ENCODE measurements at places on chromosomes 1 and 21.
A peak's percentile ranks its signal among the peaks of the same experiment; 100 is the strongest.

- DNase-seq: no peak
These were observed 19.8 kb downstream of the MYOG start for GRCh38 chr1:203065986-203066385.

DNA sequence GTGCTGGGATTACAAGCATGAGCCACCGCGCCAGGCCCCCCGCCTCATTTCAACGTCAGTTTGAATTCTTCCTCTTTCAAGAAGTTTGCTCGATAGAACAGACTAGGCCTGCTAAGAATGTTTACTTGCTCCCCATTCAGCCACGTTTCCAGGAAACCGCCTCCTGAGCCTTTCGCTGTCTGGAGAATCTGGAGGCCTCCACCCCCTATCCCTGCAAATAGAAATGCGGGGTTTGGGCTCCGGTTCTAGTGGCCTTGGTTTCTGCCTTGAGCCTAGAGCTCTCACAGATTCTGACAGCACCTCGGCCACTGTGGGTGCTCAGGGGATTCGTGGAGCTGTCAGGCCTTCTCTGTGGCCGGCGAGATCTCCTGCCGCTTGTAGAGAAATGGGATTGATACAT, 84.3 kb downstream of the UBIAD1 start:
- DNase-seq: no peak

DNA sequence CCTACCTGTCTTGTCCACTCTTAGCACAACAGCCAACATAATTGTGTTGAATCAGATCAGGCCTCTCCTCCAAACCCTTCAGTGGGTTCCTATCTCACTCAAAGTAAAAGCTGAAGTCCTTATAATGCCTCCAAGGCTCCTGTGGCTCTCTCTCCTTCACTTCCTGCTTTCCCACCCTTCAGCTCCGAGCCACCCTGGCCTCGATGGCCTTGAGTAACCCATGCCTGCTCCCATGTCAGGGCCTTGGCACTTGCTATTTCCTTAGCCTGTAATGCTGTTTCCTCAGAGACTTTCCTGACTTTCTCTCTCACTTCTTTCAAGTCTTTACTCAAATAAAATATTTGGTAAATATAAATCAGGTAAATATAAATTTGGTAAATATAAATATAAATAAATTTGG, 8.1 kb upstream of the PLEKHM2 start:
- no peak for DNase-seq

- no peak for DNase-seq
These were observed 34.7 kb upstream of the SNX27 start for GRCh38 chr1:151577173-151577572.

DNA sequence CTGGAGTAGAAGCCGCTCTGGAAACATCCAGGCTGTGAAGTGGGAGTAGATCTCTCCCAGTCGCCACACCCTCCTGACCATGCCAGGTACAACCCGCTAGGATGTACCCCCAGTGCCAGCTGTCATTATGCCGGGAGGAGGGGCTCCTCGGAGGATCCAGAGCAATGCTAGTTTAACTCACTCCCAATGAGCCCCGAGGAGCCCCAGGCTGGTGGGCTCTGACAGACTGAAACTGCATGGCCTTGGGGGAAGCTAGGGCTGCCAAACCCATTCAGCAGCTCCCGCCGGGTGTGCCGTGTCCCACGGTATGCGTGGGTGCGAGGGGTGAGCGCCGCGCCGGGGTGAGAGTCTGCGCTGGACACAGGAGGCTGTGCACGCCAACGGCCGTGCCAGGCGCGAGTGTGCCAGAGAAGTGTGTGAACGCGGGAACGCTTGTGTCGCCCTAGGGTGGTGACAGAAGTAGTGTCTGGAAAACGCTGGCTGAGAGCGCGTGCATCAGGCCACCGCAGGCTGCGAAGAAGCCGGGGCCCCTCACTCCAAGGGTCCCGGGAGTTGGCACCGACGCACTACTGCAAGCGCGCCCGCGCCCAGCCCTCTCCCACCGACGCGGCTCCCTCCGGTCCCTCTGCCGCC, 177.1 kb upstream of the EDN2 start:
- no peak for DNase-seq

- DNase-seq: no peak
These were observed 4.7 kb upstream of the TFF1 start for GRCh38 chr21:42370894-42371654.

- DNase-seq: no peak
These were observed 134.5 kb upstream of the HNRNPU start for GRCh38 chr1:244998717-244999346.

GRCh38 chr1:207972337-207972736, 61.4 kb upstream of the CD34 start:
- DNase-seq: no peak

DNA sequence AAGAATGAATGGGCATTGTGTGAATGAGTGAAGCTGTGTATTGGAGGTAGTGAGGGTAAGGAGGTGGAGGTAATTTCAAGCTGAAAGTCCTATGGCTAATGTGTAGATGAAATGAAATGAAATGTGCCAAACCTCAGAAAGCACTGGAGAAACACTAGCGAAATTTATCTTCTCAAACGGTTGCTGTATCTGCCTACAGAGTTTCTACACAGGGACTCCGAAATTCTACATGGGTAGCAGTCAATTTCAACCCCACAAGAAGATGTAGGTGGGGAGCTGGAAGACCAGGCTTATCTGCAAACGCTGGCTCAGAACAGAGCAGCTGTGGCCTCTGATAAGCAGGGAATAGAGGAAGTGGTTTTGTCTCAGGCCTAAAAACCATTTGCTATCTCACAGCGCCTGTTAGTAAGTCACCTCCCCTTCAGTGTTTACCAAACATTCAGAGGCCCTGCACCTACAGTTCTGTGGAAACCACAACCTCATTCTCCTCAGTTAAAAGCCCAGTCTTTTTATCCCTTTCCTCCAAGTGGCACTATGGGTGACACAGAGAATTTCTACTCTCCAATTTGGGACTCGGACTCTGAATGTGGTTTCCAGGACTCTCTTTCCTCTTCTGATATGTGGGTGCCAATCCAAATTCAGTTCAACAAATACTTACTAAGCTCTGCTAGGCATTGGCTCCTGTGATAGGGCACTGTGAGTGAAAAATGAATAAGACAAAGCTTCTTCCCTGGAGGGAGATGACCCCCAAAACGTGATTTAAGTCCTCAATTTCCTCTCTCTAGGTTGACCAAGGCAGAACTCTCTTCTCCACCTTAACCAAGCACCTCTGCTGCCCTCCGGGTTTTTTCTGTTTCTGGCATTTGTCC, 17.2 kb upstream of the SLAMF6 start:
- peak; percentile 65 for DNase-seq

DNA sequence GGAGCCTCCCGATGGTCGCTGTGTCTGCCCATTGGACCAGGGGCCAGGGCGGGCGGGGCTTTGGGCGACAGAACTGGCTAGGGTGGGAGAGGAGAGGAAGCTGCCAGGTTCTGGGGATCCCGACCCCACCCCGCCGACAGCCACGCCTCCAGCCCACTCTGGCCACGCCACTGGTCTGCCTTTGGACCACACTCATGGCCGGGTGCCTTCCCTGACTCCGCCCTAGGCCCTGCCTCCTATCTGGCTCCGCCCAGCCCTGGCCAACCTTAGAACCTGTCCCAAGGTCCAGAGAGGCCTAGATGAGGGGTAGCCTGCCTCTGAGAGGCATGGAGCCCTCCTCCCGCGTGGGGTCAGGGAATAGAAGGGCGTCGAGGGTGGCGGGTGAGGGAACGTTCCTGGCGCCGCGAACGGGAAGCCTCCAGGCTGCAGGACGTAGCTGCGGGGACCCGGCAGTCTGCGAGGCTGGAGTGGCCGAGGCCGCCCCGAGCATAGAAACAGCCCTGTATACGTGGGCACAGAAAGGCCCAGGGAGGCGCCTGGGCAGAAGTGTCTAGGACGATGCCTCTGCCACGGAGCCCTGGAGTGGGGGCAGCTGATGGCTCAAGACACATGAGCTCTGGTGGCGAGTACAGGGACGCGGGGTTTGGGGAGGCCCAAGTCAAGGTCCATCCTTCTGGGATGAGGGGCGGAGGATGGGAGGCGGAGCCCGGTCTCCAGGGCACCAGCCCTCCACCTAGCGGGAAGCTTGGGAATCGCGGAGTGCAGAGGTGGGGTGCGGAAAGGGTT, 11.5 kb upstream of the COL16A1 start:
- peak; percentile 74 for DNase-seq

- DNase-seq: no peak
These were observed 115.4 kb upstream of the RAB4A start for GRCh38 chr1:229155472-229155871.

GRCh38 chr1:31529999-31530684, 46.2 kb upstream of the TINAGL1 start:
- DNase-seq: no peak

DNA sequence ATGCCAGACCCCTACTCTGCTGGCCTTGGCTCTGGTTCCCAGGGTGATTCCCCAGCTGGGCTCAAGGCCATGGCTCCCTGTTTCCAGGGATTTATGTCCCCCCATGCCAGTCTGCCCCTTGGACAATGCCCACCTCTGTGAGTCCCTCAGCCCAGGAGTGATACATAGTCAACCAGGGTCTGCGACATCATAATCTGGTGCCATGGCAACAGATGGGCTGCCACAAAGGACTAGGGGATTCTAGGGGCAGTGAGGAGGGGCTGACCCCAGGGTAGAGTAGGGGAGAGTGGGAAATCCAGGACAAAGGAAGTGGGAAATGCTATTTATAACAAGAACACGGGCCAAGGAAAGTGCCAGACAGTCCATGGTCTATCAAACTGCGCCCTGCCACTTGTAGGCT, 33.8 kb downstream of the LRP8 start:
- DNase-seq: no peak

- DNase-seq: no peak
These were observed 19.1 kb downstream of the NPPA start for GRCh38 chr1:11828511-11828910.

DNA sequence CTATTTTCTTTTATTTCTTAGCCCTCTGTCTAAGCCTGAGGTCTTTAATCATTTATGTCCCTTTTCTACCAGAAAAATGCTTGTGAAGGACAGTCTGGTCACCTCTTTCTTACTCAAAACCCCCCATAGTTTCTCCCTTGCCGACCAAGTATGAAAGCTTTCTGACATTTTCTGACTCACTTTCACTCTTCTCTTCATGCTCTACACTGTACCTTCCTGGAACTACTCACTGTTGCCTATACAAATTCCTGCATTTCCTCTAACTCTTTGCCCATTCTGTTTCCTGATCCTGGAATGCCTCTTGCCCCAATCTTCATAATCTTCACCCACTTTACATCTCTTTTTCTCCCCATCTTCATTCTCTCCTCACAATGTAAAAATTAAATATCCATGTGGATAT, 380.0 kb downstream of the HHIPL2 start:
- no peak for DNase-seq

GRCh38 chr1:86774305-86775295, 70.2 kb downstream of the SH3GLB1 start:
- peak; percentile 31 for DNase-seq

DNA sequence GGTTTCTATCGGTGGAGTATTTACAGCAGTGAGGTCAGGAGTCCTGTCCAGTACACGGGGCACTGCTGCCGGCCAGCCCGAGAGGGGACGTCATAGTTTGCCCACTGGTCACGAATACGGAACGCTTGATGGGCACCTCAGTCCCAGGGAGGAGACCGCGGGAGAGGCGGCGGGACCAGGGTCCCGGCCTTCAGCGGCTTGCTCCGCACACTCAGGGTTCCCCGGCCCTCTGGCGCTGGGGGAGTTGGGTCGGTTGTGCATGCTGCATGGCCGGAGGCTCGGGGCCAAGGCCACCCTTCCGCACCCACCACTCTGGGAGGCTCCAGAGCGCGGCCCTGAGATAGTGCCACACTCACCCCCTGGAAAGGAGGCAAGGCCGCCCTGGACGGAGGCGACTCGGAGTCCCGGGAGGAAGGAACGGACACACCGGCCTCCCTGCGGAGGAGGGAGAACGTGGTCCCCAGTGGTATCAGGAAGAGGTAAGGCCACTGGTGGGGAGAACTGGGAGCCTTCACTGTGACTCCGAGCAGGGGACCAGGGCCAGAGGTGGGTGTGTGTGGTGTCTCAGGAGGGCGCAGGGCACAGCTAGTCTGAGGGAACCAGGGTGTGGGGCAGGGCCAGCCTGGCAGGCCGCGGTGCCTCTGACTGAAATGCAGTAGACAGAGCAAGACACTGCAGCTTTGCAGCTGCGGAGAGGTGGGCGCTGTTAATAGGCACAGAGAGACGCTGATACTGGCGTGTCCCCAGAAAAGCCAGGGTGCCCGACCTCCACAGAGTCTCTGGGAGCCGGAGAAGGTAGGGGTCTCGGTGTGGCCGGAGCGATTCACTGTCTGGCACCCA, 28.6 kb upstream of the PRSS38 start:
- DNase-seq: no peak

GRCh38 chr1:244409701-244410100, 42.0 kb downstream of the ADSS2 start:
- DNase-seq: peak; percentile 38

GRCh38 chr1:218760601-218761570, 412.8 kb upstream of the LYPLAL1 start:
- DNase-seq: no peak

GRCh38 chr1:118483245-118484006, 298.4 kb upstream of the SPAG17 start:
- no peak for DNase-seq

DNA sequence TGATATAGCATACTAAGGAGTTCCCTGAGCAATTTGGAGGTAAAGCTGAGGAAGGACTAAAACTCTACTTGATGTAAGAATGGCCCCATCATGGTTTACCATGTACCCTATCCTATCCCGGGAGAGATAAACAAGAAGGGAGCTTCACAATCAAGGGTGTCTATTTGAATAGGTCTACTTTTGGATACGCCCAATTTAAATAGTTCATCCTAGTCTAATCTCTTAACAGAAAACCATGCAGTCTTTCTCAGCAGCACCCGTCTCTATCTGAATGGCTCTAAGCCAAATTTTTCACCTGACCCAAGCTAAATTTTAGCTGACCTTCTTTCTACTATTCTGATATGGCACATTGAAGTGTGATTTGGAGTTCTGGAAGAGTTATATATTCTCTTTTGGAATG, 122.0 kb downstream of the TNNI3K start:
- DNase-seq: no peak

- DNase-seq: no peak
These were observed 1.9 kb upstream of the GBP4 start for GRCh38 chr1:89200663-89201062.

DNA sequence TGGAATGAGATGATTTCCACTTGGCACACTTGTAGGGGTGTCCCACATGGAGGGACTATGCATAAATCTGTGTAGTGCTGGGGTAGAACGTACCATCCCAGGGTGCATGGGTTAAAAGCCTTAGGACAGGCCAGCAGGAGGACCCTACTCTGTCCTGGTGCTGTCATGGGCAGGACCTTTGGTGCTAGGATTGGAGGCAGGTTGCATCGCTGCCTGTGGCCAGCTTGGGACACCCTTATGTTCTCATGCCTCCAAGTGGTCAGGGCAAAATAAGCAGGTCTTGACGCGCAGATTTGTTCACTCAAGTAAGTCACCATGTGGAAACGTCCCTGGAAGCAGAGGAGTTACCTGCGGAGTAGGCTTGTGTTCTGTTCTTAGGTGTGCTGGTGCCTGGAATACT, 49.5 kb upstream of the RAB3GAP2 start:
- DNase-seq: no peak

- DNase-seq: no peak
These were observed 19.7 kb downstream of the EPHA8 start for GRCh38 chr1:22582661-22583635.
